ENCODE measurements at places on chromosomes 13 and 19.

DNA sequence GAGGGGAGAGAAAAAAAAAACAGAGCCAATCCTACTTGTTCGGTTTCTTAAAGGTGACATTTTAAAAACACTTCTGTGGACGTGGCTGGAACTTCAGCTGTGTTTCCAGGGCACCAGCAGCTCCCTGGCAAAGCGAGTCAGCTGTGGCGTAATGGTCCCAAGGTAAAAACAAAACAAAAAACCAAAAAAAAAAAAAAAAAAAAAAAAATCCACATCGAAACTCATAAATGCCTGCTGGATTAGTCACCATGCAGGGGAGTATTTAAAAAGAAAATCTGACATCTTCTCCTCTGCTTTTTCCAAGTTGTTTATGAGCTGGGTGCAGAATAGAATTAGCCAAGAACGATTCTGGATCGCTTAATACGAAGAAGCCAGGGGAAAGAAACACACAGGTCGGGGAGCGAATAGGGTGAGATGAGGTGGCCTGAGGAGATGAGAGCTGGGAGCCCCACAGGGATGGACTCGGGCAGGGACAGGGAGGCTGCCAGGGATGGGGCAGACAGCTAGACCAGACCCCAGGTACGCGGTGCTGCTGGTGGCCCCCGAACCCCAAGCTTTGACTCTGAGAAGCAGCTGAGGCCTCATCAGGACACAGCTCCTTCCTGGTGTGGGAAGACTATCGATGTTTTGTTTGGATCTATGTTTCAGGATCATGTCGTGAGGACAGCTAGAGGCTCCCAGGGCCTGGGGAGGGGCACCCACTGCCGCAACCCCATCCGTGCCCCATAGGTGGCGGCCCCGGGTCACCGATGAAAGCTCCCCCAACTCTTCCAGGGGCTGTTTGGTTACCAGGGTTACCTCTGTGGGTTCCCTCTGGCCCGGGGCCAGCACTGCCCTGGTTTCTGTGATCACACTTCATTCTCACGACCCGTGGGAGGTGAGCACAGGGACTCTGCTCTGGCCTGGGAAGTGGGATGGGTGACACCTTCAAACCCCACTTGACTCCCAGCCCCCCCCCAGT is 3.1 kb upstream of the CTXN1 start:
- DNase-seq: peak; percentile 77

- no peak for DNase-seq
Measured at GRCh38 chr13:23541221-23541824, 28.9 kb upstream of the TNFRSF19 start.

DNA sequence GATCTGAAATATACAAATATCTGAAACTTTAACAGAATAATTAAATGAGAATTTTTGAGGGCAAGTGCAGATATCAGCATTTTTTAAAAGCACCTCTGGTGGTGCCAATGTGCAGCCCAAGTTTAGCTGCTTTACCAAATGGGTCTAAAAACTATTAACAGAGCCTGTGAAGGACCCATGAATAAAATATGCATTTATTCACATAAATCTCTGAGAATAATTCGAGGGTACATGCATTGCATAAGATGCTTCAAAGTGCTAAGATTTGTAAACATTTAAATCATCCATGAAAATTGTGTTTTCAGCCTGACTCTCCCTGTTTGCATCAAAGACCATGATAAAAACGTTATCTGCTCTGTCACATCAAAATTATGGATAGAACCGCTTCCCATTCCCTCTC is 47.1 kb upstream of the TNFSF11 start:
- DNase-seq: no peak

DNA sequence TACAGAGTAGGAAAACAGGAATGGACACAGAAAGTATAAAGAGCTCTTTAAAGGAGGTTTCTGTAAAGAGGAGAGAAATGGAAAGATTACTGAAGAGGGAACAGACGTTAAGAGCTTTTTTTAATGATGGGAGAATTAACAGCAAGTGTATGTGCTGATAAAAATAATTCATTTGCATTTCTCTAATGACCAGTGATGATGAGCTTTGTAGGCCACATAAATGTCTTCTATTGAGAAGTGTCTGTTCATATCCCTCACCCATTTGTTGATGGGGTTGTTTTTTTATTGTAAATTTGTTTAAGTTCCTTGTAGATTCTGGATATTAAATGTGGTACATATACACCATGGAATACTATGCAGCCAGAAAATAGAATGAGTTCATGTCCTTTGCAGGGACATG is 40.0 kb downstream of the MYO16 start:
- no peak for DNase-seq

- DNase-seq: no peak
Measured at GRCh38 chr13:26590951-26591350, 33.5 kb downstream of the WASF3 start.

DNA sequence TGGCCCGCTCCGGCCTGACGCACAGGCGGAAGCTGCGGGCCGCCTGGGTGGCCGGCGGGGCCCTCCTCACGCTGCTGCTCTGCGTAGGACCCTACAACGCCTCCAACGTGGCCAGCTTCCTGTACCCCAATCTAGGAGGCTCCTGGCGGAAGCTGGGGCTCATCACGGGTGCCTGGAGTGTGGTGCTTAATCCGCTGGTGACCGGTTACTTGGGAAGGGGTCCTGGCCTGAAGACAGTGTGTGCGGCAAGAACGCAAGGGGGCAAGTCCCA is 4.4 kb downstream of the FFAR1 start:
- DNase-seq: no peak

All from activated T-cell treated with anti-CD3 and anti-CD28 coated beads, Interleukin-2, amount 50 U/mL, for 48 hours (primary cell).